Upper lobe of left lung (tissue), 6 donors: ENCODE measurements at places on chromosomes 11 and 22. TPM values are rescaled to one million over a fixed set of nuclear protein-coding genes. Genes with fewer than 3 reads are reported as not detected.

Gene POU2AF2
- total RNA-seq: not detected

DNA sequence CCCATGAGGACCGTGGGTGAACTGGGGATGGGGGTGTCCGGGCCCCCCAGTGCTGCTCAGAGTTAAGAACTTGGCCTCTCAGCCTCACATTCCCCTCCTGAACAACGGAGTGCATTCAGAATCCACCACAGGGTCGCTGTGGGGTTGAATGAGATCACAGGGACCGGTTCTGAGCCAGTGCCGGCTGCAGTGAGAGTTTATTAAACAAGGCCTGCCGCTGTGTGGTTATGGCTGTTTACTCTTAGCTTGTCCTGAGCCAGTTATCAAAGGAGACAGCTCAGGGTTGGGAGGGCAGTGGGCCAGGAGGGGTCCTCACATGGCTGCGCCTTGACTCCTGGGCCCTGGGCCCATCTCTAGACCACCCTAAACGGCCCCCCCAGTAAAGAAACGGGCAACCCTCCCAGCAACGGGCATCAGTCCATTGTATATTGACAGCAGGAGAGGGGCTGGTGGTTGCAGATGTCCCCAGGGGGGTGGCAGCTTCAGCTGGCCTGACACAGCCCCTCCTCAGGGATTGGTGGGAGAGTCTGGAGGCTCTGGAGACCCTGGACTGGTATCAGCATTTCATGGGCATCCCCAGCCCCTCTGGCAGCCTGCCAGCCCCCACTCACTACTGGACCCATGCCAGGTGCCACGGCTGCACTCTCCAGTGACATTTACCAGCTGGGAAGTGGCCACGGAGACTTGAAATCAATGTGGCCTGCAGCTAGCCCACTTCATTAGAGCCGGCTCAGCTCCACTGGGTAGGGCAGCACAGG is 15.1 kb upstream of the CABP7 start:
- H3K4me3 ChIP-seq: no peak overlapping the region
- H3K4me1 ChIP-seq: peaks cover 17% of the 10 kb centered on the region
- H3K27me3 ChIP-seq: no peaks in the 10 kb centered on the region
- H3K27ac ChIP-seq: no peak overlapping the region
- H3K36me3 ChIP-seq: no peaks in the 10 kb centered on the region

GRCh38 chr11:111426617-111427016 is 47.5 kb upstream of the POU2AF1 start:
- no peaks in the 10 kb centered on the region for H3K36me3 ChIP-seq
- no peak for DNase-seq
- no peaks in the 10 kb centered on the region for H3K27me3 ChIP-seq
- no peak overlapping the region for H3K27ac ChIP-seq
- no peaks in the 10 kb centered on the region for H3K4me1 ChIP-seq
- H3K4me3 ChIP-seq: no peak overlapping the region

- H3K36me3 ChIP-seq: no peaks in the 10 kb centered on the region
- no peak overlapping the region for H3K27ac ChIP-seq
- no peak overlapping the region for H3K4me3 ChIP-seq
- no peak for DNase-seq
- no peaks in the 10 kb centered on the region for H3K4me1 ChIP-seq
Observed at GRCh38 chr11:34719303-34719848, 98.5 kb downstream of the EHF start.

- H3K27me3 ChIP-seq: no peaks in the 10 kb centered on the region
- peaks cover 3% of the 10 kb centered on the region for H3K4me1 ChIP-seq
- H3K36me3 ChIP-seq: no peaks in the 10 kb centered on the region
- no peak overlapping the region for H3K27ac ChIP-seq
Observed at GRCh38 chr22:33832558-33833151, 87.6 kb downstream of the LARGE1 start.

- no peaks in the 10 kb centered on the region for H3K36me3 ChIP-seq
- H3K27me3 ChIP-seq: no peaks in the 10 kb centered on the region
- no peak for DNase-seq
- H3K4me1 ChIP-seq: no peaks in the 10 kb centered on the region
- no peak overlapping the region for H3K27ac ChIP-seq
- H3K4me3 ChIP-seq: no peak overlapping the region
Observed at GRCh38 chr11:25758145-25758661, 573.7 kb upstream of the ANO3 start.

GRCh38 chr11:66604155-66604554 is 11.2 kb downstream of the CCS start:
- DNase-seq: no peak
- no peaks in the 10 kb centered on the region for H3K4me1 ChIP-seq
- no peaks in the 10 kb centered on the region for H3K27me3 ChIP-seq
- peaks cover 58% of the 10 kb centered on the region for H3K36me3 ChIP-seq
- no peak overlapping the region for H3K27ac ChIP-seq
